Tibial nerve (tissue), 4 donors: ENCODE measurements at places on chromosomes 16 and 17. TPM values are rescaled to one million over a fixed set of nuclear protein-coding genes. Genes with fewer than 3 reads are reported as not detected.

Gene GNG13
- not detected for total RNA-seq

Gene AMFR
- 334 TPM for total RNA-seq

- DNase-seq, result no peak
These were observed 259.1 kb downstream of the C16orf95 start for GRCh38 chr16:87057951-87058560.

GRCh38 chr16:89115216-89115861 lies 21.7 kb downstream of the ACSF3 start:
- peak; percentile 64 for DNase-seq

- DNase-seq, result no peak
These were observed 80.1 kb downstream of the VAT1L start for GRCh38 chr16:77868478-77868877.

DNA sequence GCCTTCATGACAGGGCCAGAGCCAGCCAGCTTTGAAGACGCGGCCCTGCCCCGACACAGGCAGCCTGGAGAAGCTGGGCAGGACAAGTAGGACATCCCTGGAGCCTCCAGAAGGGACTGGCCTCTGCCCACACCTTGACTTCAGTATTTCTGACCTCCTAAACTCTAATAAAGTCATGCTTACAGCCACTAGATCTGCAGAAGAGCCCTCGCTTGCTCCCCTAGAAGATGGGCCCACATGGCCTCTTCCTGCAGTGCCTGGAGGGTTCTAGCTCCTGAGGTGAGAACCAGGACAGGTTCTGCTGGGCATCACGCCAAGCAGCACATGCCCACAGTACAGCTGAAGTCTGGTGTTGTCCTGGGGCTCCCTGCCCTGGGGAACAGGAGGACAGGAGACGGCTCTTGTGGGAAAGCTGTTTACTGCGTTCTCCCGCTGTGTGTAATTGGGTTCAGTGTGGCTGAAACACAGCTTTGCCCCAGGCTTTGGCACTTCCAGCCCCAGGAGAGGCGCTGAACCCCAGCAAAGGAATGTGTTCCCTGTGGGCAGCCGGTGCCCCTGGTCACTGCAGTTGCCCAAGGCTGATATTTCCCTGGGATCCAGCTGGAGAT lies 2.6 kb downstream of the APRT start:
- no peak for DNase-seq

GRCh38 chr16:84845496-84846002 lies 25.8 kb downstream of the CRISPLD2 start:
- DNase-seq, result no peak

DNA sequence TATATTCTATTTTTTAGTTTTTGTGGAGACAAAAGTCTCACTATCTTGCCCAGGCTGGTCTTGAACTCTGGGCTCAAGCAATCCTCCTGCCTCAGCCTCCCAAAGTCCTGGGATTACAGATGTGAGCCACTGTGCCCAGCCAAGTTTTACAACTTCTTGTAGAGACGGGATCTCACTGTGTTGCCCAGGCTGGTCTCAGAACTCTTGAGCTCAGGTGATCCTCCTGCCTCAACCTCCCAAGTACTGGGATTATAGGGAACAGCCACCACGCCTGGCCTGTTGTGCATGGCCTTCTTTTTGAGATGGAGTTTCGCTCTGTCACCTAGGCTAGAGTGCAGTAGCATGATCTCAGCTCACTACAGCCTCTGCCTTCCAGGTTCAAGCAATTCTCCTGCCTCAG lies 6.2 kb upstream of the CENPT start:
- DNase-seq, result no peak

DNA sequence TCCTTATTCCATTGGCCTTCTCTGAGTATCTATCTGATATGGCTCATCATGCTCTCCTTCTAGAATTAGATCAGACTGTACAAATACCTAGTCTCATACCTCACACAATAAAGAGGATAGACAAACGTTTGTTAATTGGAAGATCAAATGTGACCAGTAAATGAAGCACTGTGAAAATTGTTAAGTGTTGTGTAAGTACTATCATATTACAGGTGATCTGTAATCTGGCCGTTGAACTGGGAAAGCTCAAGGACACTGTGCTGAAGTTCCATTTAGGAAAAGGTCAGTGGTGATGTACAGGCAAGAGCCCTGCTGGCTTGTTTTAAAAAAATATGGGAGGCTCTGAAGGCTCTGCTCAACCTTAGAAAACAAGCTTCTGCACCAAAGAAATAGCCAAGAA lies 38.5 kb upstream of the CORO6 start:
- DNase-seq, result no peak

GRCh38 chr16:75580-76501 lies 2.2 kb upstream of the MPG start:
- DNase-seq, result peak; percentile 86
